Caco-2 (cell line): ENCODE measurements at places on chromosomes 16 and 17.

DNA sequence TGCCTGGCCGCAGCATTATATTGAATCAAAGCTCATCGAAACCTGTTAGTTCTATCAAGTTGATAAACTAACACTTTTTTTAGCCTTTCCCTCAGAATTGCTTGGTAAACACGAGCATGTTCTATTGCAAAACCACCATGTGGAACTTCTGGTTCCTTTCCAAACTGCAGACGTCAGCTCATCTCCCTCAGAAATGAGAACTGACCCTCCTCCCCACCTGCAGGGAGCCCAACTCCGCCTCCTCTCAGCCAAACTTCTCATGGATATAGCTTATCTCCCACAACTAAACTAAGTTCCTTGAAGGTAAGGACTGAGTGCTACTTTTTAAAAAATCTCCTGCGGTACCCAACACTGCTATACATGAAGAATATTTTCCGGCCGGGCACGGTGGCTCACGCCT is 6.7 kb downstream of the SHMT1 start:
- DNase-seq = no peak

DNA sequence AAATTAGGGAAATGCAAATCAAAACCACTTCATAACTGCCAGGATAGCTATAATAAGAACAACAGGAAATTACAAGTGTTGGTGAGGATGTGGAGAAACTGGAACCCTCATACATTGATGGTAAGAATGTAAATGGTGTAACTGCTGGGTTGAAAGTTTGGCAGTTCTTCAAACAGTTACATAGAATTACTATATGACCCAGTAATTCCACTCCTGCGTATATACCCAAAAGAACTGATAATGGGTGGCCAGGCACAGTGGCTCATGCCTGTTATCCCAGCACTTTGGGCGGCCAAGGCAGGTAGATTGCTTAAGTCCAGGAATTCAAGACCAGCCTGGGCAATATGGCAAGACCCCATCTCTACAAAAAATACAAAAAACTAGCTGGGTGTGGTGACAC is 4.5 kb upstream of the CMTM4 start:
- no peak for DNase-seq

DNA sequence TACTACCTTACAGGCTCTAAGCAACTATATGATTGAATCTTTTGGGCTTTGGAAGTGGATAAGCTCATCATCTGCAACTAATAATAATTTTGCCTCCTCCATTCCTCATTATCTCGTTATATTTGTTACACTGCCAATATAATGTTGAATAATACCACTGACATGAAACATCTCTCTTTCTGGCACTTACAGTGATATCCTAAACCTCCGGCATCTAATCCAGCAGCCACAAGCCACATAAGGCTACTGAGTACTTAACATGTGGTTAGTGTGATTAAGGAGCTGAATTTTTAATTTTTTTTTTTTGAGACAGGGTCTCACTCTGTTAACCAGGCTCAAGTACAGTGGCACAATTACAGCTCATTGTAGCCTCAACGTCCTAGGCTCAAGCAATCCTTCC is 9.6 kb downstream of the CDC42EP4 start:
- DNase-seq = no peak

GRCh38 chr16:49486400-49486799 is 112.8 kb downstream of the C16orf78 start:
- no peak for DNase-seq

DNA sequence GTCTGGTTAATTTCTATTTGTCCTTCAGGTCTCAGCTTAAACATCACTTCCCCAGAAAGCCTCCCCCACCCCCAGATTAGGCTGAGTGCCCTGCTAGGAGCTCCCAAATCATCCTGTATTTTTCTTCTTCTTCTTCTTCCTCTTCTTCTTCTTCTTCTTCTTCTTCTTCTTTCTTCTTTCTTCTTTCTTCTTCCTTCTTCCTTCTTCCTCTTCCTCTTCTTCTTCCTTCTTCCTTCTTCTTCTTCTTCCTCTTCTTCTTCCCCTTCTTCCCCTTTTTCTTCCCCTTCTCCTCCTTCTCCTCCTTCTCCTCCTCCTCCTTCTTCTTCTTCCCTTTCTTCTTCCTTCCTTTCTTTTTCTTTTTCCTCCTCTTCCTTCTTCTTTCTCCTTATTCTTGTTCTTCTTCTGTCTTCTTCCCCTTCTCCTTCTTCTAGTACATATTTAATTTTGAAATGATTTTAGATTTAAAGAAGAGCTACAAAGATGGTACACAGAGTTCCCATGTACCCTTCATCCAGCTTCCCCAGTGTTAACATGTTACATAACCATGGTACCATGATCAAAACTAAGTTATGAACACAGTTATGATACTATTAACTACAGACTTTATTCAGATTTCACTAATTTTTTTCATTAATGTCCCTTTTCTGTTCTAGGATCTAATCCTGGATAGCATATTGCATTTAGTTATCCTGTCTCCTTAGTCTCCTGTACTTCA is 27.1 kb upstream of the DHX40 start:
- no peak for DNase-seq
